CD4-positive, alpha-beta T cell treated with Interleukin-17A for 4 hours (primary cell): ENCODE measurements at places on chromosomes 3 and 15.

GRCh38 chr3:78507196-78507984, 1260.4 kb downstream of the ROBO1 start:
- DNase-seq, result no peak

GRCh38 chr3:156360963-156361362, 194.0 kb downstream of the SSR3 start:
- no peak for DNase-seq

DNA sequence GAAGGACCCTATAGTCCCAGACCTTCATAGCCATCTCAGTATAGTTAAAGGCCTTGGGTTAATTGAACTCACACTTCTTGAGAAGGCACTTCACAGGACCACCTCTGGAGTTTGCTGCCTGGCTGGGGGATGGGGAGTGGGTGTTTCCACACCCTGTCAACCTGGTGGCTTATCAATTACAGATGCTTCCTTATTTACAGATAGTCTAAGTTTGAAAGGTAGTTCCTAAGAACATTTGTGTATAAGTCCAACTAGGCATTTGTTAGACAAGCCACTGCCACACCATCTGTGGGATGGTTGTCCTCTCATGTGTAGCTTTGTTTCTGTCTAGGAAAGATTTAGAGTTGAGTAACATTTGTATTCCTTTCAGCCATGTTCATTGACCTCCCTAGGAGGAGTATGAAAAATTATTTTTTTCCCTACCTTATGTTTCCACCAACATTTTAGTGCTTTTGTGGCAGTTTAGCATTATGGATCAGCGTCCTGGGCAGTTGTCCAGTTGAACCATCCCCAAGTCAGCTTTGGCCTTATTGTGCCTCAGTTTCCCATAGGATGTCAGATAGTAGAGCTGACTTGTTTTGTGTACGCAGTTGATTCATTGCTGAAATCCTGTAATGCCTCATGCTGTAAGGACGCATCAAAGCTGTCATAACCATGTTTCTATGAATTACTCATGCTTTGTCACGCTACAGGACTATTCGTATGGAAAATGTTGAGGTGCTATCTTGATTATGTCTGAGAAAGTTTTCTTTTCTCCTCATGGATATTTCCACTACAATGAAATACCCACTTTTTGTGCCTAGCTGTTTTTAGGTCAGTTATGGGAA, 21.2 kb upstream of the SIAH2 start:
- DNase-seq, result no peak

GRCh38 chr3:39028546-39028945, 23.2 kb downstream of the SCN11A start:
- no peak for DNase-seq

DNA sequence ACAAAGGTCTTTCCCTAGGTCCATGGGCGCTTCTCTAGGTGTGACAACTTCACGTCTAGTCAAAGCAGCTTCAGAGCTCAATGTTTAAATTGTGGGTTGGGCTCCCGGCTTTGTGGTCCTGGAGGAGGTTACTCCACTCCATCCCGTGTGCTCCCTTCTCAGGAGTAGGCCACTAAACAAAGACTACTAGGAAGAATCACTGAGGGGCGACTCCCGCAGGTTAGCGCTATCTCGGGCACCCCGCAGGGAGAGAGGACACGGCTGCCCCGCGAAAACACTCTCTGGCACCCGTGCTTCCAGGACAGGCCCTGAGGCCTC, 500 bp downstream of the PARP6 start:
- peak; percentile 25 for DNase-seq

DNA sequence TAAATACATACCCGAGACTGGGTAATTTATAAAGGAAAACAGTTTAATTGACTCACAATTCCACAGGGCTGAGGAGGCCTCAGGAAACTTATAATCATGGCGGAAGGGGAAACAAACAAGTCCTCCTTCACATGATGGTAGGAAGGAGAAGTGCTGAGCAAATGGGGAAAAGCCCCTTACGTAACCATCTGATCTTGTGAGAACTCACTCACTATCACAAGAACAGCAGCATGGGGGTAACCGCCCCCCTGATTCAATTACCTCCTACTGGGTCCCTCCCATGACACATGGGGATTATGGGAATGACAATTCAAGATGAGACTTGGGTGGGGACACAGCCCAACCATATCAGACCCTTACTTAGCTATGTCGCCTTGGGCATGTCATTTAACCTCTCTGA, 27.7 kb downstream of the SCG3 start:
- DNase-seq, result no peak

DNA sequence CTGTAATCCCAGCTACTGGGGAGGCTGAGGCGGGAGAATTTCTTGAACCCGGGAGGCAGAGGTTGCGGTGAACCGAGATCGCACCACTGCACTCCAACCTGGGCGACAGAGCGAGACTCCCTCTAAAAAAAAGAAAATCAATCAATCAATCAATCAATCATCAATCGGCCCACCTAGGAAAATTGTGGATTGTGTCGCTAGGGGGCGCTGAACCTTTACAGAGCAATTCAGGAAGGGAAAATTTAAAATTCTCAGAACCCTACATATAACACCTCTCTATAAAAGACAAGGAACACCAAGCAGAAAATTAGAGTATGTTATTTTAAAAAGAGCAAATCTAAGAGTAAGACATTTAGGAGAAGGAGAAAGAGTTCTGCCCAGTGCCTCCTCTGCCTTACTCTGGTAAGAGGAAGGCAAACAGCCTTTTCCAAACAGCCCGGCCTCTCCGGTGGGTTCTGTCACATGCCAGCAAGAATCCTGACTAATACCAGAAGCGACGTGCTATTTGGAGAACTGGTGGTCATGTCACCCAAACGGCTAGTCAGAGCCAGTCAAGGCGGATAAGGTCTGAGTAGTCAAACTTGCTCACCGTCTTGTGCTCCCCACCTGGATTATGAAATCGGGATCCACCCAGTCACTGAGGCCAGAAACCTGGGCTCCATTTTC, 22.3 kb upstream of the SMCO1 start:
- peak; percentile 83 for DNase-seq

- DNase-seq, result peak; percentile 33
These were observed 483 bp downstream of the MEX3B start for GRCh38 chr15:82045179-82045891.

DNA sequence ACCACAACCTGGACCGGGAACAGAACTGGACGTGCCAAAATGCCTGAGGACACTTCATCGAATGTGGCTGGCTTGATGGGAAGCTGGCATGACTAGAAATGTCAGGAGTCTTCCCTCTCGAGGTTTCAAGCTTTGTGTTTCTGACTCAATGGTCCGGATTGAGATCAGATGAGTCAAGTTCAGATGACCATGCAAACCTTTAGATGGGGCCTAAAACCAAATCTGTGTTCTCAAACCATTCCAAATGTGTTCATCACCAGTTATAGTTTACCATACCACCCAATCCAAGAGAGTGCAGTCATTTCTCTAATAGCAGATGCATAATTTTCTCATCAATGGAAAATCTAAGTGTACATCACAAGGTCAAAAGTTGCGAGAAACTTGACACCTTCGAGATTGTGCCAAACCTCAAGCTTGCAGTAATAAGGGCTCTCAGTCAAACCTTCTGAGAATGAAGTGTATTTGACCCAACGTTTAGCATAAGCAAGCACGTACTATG, 369.1 kb downstream of the RORA start:
- DNase-seq, result no peak

- no peak for DNase-seq
These were observed 88.3 kb downstream of the ARIH1 start for GRCh38 chr15:72562386-72562785.
